Sigmoid colon (tissue), 7 donors: ENCODE measurements at places on chromosomes 6 and 20. TPM values are rescaled to one million over a fixed set of nuclear protein-coding genes. Genes with fewer than 3 reads are reported as not detected.

- H3K36me3 ChIP-seq, result no peaks in the 10 kb centered on the region
- DNase-seq, result no peak
- no peaks in the 10 kb centered on the region for H3K27me3 ChIP-seq
- H3K4me1 ChIP-seq, result no peaks in the 10 kb centered on the region
- no peak overlapping the region for H3K4me3 ChIP-seq
These were observed 91.3 kb upstream of the OGFRL1 start for GRCh38 chr6:71197267-71197666.

DNA sequence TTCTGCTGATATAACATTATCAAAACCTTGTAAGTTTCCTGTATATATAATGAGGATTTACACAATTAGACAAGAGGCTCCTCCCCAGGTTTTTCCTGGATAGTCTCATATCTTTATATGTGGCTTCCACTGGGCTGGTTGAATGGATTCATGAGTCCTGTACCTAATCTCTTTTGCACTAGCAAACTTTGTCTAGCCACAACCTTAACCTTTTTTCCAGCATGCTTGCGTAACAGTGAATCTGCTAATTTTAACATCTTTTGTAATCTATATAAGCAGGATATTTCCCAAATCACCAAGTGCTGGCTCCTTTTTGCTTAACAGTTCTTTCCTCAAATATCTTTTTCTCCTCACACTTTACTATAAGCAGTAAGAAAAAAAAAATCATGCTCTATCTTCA, 153.6 kb downstream of the COL21A1 start:
- H3K27ac ChIP-seq, result no peak overlapping the region
- no peaks in the 10 kb centered on the region for H3K27me3 ChIP-seq
- no peaks in the 10 kb centered on the region for H3K36me3 ChIP-seq
- DNase-seq, result no peak
- H3K4me3 ChIP-seq, result no peak overlapping the region
- H3K4me1 ChIP-seq, result peaks cover 6% of the 10 kb centered on the region

WFDC12 gene
- total RNA-seq, result not detected

SLC24A3 gene
- total RNA-seq, result 20.8 TPM
